ENCODE measurements at places on chromosomes 4 and X.

DNA sequence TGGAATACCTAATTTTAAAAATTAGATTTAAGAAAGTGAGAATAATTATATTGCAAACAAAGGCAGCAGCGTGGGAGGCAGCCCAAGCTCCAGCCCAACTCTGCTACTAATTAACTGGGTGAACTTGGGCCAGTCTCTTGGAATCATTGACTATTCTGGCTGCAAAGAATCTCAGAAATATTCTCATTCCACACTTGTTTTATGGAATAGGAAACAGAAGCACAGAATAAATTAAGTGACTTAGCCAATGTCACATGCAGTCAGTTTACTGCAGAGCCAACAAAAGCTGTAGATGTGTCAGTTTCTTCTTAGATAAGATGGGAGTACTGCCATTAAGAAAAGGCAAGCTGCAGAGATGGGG is 132.6 kb upstream of the FAM9B start:
- no peak for DNase-seq

- DNase-seq: no peak
Measured at GRCh38 chrX:72060921-72061490, 70.7 kb downstream of the RTL5 start.

GRCh38 chr4:172521248-172521647 is 647.4 kb upstream of the GALNT7 start:
- no peak for DNase-seq

DNA sequence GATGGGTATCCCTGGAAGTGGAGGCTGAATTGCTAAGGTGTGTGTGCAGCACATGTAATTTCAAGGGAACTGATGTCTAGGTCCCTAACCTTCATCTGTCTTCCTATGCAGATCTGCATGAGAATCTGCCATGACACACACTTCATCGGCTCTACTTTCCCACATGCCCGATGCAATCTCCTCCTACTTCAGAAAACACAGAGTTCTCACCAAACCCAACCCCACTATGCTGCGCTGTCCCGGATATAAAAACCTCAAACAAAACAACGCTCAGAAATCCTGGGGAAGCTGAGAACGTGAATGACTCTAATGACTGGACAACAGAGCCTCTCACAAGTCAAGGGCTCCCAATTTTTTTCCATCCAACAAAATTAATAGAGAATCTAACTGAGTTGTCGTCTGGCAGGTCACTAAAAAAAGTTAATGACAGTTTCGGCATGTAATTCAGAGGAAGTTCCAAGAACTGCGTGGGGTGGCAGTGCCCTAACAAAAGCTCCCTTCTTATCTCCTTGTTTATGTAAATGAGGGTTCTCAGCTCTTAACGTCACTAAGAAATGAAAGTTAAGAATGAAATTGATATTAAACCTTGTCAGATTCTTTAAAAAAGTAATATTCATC is 39.0 kb downstream of the STX18 start:
- DNase-seq: no peak

GRCh38 chrX:43974741-43975465 is 1.7 kb upstream of the NDP start:
- DNase-seq: no peak

DNA sequence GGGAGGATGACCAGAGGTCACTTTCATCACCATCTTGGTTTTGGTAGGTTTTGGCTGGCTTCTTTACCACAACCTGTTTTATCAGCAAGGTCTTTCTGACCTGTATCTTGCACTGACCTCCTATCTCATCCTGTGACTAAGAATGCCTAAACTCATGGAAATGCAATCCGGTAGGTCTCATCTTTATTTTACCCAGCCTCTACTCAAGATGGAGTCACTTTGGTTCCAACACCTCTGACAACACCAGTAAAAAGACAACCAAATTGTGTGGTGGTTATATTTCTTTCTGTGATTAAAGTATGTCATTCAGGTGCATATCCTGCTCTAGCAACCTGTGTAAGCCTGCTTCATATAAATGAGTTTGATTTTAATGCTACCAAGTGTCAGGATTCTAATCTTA is 636.7 kb downstream of the PCDH7 start:
- DNase-seq: no peak

DNA sequence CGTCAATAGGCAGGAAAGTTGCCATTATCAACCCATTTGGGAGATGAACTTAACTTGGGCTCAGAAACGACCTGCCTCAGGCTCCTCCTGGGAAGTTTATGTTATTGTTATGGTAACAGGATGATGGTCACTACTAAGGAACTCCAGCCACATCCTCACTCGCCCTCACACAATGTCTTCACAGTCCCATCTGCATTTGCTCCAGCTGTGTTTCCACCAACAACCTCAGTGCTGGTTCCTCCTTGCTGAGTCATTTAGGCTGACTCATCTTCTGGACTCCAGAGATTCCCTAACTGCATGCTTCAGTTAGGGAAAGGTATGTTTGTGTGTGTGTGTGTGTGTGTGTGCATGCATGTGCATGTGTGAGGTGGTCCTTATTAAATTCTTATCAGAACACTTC is 293.4 kb upstream of the BOD1L1 start:
- DNase-seq: no peak

- DNase-seq: no peak
Measured at GRCh38 chr4:139558235-139559088, 2.4 kb upstream of the SETD7 start.

GRCh38 chrX:103656617-103657016 is 27.8 kb downstream of the TCEAL1 start:
- DNase-seq: no peak

GRCh38 chr4:54159543-54159942 is 59.6 kb downstream of the GSX2 start:
- no peak for DNase-seq

- DNase-seq: peak; percentile 2
Measured at GRCh38 chrX:72308566-72309296, 3.0 kb upstream of the CITED1 start.

DNA sequence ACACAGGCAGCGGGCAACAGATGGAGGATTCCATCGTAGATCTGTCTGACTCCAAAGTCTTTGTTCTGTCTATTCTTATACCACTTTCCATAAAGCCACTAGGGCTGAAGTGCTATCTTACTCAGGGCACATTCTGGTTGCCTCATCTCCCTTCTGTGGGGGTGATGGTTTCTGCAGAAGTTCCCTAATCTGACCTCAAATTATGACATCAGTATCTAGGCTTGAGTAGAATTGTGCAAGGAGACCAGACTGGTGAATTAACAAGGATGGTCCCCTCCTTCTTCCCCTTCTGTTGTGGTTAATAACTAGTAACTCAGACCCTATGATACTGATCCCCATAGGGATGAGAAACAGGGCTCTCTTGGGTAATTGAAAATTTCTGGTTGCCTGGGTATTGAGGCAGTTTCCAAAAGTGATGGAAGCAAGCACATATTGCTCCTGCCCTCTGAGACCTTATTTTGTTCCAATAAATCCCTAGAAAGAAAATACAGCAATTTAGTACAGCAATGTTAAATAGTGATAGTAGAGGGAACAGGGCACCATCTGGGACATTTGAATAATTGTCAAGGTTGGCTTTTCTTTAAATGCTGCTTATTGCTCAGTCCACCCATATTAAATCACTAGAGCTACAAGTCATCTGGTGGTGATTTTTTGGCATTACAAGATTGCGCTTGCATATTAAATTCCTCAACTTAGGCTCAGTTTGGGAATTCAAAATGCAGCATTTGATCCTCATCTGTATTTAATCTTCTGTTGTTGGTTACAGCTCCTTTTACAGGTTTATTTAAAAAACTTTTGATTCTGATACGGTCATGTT is 57.3 kb upstream of the AP1S2 start:
- no peak for DNase-seq

DNA sequence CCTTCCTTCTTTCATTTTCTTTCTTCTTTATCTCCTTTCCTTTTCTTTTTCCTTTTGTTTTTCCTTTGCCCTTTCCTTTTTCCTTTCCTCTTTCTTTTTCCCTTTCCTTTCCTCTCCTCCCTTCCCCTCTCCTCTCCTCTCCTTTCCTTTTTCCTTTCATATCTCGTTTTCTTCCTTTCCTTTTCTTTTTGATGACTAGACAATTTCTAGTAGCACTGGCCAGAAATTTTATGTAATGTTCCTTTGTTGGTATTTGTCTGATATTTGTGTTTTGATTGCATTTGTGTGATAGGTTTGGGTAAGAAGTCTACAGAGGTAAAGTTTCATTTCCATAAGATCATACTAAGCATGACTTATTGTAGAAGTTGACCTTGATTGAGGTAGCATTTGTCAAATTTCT is 1722.9 kb upstream of the IGFBP7 start:
- DNase-seq: no peak

- no peak for DNase-seq
Measured at GRCh38 chr4:8220661-8221450, 21.8 kb downstream of the SH3TC1 start.

DNA sequence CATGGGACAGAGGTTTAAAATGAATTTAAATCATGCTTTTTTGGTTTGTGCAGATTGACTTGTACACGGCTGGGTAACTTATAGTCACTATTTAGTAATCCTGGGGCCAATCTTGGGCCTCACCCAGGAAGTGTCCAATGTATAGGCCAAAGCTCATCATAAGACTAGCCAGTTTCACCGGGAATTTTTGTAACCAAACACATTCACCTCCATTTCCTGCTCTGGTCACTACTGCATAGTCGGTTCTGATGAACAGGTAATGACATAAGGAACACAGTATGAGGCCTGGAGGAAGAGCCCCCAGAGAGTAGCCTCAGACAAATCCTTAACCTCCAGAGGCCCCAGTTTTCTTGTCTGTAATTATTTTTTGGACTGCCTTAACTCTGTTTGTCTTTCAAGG is 81.9 kb downstream of the HPRT1 start:
- no peak for DNase-seq

GRCh38 chrX:152658302-152658701 is 20.6 kb downstream of the GABRQ start:
- no peak for DNase-seq

GRCh38 chrX:9880237-9880636 is 86.9 kb upstream of the CLDN34 start:
- DNase-seq: no peak

DNA sequence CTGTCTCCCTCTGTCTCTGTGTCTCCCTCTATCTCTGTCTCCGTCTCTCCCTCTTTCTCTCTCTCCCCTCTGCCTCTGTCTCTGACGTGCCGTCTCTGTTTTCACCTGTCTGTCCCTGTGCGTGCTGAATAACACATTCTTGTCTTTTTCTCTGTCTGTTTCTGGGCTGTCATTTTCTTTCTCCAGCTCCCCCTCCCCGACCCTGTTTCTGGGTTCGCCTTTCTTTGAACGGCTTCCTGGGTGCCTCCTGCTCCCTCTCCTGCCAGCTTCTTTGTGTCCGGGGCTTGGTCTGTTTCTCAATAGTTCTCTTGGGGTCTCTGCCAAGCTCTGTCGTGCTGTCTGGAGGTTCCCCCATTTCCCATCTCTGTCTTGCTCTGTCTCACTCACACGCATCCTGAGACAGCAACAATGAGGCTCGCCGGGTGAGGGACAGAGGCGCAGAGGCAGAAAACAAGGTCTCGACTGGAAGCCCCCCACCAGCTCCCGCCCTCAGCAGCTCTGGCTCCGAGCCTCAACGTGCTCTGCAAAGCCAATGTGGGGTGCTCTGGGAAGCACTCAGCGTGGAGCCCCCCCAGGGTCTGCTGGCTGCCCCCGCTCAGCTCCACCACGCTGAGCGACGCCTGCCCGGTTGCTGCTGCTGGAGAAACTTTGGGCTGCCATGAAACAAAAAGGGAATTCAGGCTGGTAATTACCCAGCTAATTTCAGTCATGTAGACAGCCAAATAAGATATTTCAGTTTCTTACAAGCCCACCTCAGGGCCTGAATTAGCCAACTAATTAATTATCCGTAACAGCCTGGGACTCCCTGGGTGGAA is 3.4 kb downstream of the CPLX1 start:
- no peak for DNase-seq

GRCh38 chr4:84887824-84888223 is 78.7 kb downstream of the WDFY3 start:
- DNase-seq: no peak

DNA sequence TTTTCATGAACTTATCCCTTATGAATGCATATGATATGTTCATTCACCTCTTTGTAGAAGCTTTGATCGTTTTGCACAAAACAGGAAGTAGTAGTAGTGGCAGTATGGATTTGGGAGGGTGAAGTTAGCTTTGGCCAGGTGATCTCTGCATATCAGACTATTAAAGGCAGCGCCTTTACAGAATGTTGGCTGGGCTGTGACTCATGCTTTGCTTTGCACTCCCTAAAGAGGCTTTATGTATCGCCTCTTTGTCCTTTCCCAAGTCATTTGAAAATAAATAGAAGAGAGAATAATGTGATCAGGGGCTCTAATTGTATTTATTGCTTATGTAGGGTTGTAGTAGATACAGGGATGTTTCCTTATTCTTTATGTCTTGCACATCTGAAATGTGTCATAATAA is 50.4 kb downstream of the SHROOM3 start:
- DNase-seq: no peak

- DNase-seq: no peak
Measured at GRCh38 chr4:84994280-84994679, 27.8 kb upstream of the WDFY3 start.

DNA sequence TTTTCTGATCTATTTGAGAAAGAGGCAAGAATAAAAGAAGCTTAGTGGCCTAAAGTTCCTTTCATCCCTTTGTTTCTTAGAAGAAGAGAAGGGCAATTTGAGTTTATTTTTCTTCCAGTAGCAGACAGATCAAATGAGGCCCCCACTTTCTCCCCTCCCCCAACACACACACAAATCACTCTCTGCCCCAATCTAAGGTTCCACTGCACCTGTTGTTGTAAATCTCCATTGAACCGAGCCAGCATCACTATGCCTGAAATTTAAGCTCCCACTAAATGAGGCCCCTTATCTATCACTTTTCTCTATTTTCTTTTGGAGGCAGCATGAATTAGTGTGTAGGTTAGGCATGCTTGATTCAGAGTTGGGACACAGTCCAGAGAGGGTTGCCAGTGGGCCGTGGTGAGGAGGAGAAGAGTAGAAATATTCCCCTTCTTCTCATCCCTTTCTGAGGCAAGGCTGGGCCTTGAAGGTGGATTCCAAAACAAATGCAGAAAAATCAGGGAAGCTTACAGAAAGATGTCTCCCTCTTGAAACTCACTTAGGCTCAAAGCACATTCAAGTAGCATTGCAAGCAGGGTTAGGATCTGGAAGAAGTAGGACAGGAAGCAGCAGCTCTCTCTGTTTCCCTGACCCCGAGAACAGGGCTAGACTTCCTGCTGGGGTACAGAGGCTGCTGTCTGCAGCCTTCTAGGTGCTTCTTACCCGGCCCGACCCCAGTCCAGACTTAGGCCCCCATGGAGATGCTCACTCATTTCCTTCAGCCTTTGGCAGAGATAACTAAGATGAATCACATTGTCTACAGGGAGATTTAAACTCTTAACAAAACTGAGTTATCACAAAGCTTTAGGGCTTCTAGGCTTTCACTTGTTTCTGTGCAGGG is 70.7 kb downstream of the RASL11B start:
- no peak for DNase-seq

DNA sequence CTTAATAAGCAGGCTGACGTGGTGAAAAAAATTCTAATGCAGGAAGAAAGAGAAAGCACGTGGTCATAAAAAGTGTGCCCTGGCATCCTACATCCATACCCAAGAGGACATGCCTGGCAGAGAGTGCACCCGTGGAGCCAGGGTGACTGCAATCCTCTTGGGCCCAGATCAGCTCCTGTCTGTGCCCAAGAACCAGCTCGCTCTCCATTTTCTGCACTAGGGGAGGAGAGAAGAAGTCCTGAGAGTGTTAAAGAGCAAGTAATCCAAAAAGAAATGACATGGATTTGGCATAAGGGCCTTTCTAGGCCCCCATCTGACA is 483.1 kb downstream of the BCOR start:
- DNase-seq: no peak

Measured in caudate nucleus (tissue), 63 donors.